Vagina (tissue), 2 donors: ENCODE measurements at places on chromosomes 3 and 15. TPM values are rescaled to one million over a fixed set of nuclear protein-coding genes. Genes with fewer than 3 reads are reported as not detected.
A peak's percentile ranks its signal among the peaks of the same experiment; 100 is the strongest.

Gene NME9
- total RNA-seq: not detected

GRCh38 chr3:44104668-44105321 lies 136.9 kb upstream of the TOPAZ1 start:
- no peak for DNase-seq
- H3K4me1 ChIP-seq: no peaks in the 10 kb centered on the region
- no peaks in the 10 kb centered on the region for H3K36me3 ChIP-seq
- no peak overlapping the region for H3K4me3 ChIP-seq
- no peaks in the 10 kb centered on the region for H3K27me3 ChIP-seq

Gene MYO5C
- total RNA-seq: 10.3 TPM

DNA sequence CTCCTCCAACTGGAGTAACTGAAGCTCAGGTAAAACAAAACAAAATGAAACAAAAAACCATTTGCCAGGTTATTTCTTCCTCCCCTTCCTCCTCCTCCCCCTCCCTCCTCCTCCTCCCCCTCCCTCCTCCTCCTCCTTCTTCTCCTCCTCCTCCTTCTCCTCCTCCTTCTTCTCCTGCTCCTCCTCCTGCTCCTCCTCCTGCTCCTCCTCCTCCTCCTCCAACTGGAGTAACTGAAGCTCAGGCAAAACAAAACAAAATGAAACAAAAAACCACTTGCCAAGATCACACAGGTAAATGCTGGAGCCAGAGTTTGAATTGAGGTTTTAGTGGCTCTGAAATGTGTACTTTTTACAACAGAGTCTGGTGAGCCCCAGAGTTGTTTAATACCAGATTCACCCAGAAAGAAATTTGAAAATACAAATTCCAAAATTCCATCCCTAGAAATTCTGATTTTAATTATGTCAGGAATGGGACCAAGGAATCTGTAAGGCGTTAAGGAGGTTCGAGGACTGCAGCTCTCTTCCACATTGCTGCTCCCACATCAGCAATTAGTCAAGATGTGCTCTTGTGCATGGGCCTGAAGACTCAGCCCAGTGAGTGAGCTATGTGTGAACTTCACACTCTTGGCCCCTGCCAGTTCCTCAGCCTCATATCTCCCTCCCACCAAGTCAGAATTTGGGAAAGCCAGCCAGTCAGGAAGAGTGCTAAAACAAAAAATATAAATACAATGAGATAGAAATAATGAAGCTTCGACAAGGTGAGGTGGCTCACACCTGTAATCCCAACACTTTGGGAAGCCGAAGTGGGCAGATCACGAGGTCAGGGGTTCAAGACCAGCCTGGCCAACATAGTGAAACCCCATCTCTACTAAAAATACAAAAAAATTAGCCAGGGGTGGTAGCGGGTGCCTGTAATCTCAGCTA lies 31.6 kb upstream of the ZNF770 start:
- H3K4me3 ChIP-seq: no peak overlapping the region
- H3K4me1 ChIP-seq: peaks cover 7% of the 10 kb centered on the region
- no peak overlapping the region for H3K27ac ChIP-seq
- no peaks in the 10 kb centered on the region for H3K27me3 ChIP-seq

Gene CCDC50
- total RNA-seq: 58.7 TPM

Gene WNT5A
- total RNA-seq: 52.3 TPM

Gene SLC22A13
- total RNA-seq: not detected

GRCh38 chr3:175593331-175593730 lies 734.2 kb downstream of the NAALADL2 start:
- H3K27ac ChIP-seq: no peak overlapping the region
- H3K36me3 ChIP-seq: no peaks in the 10 kb centered on the region
- no peak overlapping the region for H3K4me3 ChIP-seq
- no peak for DNase-seq
- no peaks in the 10 kb centered on the region for H3K27me3 ChIP-seq

- H3K36me3 ChIP-seq: no peaks in the 10 kb centered on the region
- no peaks in the 10 kb centered on the region for H3K4me1 ChIP-seq
- no peak overlapping the region for H3K4me3 ChIP-seq
- no peaks in the 10 kb centered on the region for H3K27me3 ChIP-seq
Observed at GRCh38 chr15:72944565-72944964, 107.7 kb upstream of the NEO1 start.

DNA sequence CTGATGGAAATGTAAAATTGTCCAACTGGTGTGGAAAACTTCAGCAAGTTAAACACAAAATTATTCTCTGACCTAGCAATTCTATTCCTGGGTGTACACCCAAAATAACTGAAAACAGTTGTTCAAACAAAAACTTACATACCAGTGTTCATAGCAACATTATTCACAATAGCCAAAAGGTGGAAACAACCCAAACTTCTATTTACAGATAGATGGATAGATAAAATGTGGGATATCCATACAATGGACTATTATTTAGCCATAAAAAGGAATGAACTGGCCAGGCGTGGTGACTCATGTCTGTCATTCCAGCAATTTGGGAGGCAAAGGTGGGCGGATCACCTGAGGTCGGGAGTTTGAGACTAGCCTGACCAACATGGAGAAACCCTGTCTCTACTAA lies 6.9 kb upstream of the VWA5B2 start:
- H3K27ac ChIP-seq: no peak overlapping the region
- no peak for DNase-seq
- no peaks in the 10 kb centered on the region for H3K36me3 ChIP-seq
- H3K4me1 ChIP-seq: no peaks in the 10 kb centered on the region
- no peaks in the 10 kb centered on the region for H3K27me3 ChIP-seq

GRCh38 chr3:170745211-170745718 lies 124.7 kb downstream of the RPL22L1 start:
- H3K4me3 ChIP-seq: no peak overlapping the region
- H3K36me3 ChIP-seq: no peaks in the 10 kb centered on the region
- DNase-seq: no peak
- H3K27me3 ChIP-seq: no peaks in the 10 kb centered on the region
- peaks cover 24% of the 10 kb centered on the region for H3K4me1 ChIP-seq
- no peak overlapping the region for H3K27ac ChIP-seq

GRCh38 chr15:70137967-70138366 lies 40.2 kb upstream of the TLE3 start:
- no peak overlapping the region for H3K27ac ChIP-seq
- no peak for DNase-seq
- no peaks in the 10 kb centered on the region for H3K27me3 ChIP-seq

- H3K27ac ChIP-seq: no peak overlapping the region
- H3K36me3 ChIP-seq: no peaks in the 10 kb centered on the region
- no peaks in the 10 kb centered on the region for H3K27me3 ChIP-seq
- no peak for DNase-seq
- H3K4me1 ChIP-seq: no peaks in the 10 kb centered on the region
Observed at GRCh38 chr3:148187296-148187695, 510.4 kb upstream of the AGTR1 start.

- no peak overlapping the region for H3K4me3 ChIP-seq
- no peaks in the 10 kb centered on the region for H3K36me3 ChIP-seq
- H3K27ac ChIP-seq: peak overlapping the region; percentile 63
- H3K4me1 ChIP-seq: peaks cover 25% of the 10 kb centered on the region
Observed at GRCh38 chr3:152151216-152151876, 117.4 kb upstream of the MBNL1 start.

Gene SAMD7
- total RNA-seq: not detected

- H3K27me3 ChIP-seq: no peaks in the 10 kb centered on the region
- H3K4me1 ChIP-seq: no peaks in the 10 kb centered on the region
- H3K27ac ChIP-seq: no peak overlapping the region
- DNase-seq: no peak
- no peaks in the 10 kb centered on the region for H3K36me3 ChIP-seq
- H3K4me3 ChIP-seq: no peak overlapping the region
Observed at GRCh38 chr3:139778682-139779233, 101.0 kb upstream of the NMNAT3 start.

Gene DAZL
- not detected for total RNA-seq

- H3K27ac ChIP-seq: no peak overlapping the region
- no peak for DNase-seq
- no peaks in the 10 kb centered on the region for H3K27me3 ChIP-seq
- H3K4me1 ChIP-seq: no peaks in the 10 kb centered on the region
- no peak overlapping the region for H3K4me3 ChIP-seq
Observed at GRCh38 chr15:96974761-96975160, 644.3 kb downstream of the NR2F2 start.

- H3K4me1 ChIP-seq: peaks cover 34% of the 10 kb centered on the region
- no peak for DNase-seq
- H3K36me3 ChIP-seq: peaks cover 29% of the 10 kb centered on the region
- H3K4me3 ChIP-seq: peak overlapping the region; percentile 89
- H3K27me3 ChIP-seq: no peaks in the 10 kb centered on the region
Observed at GRCh38 chr3:33095436-33095835, 1.5 kb downstream of the GLB1 start.

DNA sequence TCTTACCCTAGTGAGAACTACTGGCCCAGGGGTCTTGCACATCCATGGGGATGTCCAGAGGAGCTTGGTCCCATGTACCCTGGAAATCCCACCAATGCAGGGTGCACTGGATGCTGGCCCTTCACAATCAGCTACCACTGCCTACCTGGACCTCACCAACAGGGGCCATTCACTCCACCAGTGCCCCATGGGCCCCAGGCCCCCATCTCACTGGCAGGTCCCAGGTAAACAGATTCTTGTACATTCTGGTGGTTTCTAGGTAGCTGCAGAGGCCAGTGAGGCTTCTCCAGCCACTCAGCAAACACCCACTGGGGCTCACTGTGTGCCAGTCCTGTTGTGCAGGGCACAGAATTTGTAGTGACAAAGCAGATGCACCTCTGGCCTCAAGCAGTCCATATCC lies 24.9 kb downstream of the RAB6B start:
- H3K27me3 ChIP-seq: no peaks in the 10 kb centered on the region
- H3K27ac ChIP-seq: no peak overlapping the region
- DNase-seq: no peak
- H3K4me3 ChIP-seq: no peak overlapping the region

GRCh38 chr3:122786066-122786465 lies 7.6 kb downstream of the HSPBAP1 start:
- H3K4me1 ChIP-seq: no peaks in the 10 kb centered on the region
- no peaks in the 10 kb centered on the region for H3K27me3 ChIP-seq
- no peak overlapping the region for H3K4me3 ChIP-seq
- H3K27ac ChIP-seq: no peak overlapping the region

Gene SLCO3A1
- total RNA-seq: 65.8 TPM

DNA sequence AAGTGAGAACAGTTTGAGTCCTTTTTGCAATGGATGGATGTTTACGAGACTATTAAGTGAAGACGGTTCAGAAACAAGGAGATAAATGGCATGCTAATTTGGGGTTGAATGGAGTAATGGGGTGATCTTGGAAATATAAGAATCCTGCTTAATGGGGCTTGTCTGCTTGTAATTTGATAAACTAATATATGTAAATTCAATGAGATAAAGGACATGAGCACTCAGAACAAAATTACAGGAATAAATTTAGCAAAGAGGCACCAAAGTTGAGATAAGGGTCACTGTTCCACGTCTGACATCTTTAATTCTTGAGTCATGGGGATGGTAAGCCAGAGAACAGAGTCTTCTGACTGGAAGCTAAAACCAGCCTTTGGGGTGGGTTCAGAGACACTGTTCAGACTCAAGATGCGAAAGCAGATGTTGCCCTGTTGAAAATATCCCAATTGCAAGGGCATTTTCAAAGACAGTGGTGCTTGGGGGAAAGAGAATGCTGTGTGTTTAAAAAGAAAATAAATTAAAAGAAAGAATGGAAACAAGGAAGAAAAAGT lies 67.8 kb upstream of the CHRNB4 start:
- H3K27me3 ChIP-seq: no peaks in the 10 kb centered on the region
- no peaks in the 10 kb centered on the region for H3K4me1 ChIP-seq
- H3K36me3 ChIP-seq: no peaks in the 10 kb centered on the region
- no peak overlapping the region for H3K4me3 ChIP-seq

GRCh38 chr15:62946940-62947339 lies 95.6 kb upstream of the TPM1 start:
- no peak overlapping the region for H3K27ac ChIP-seq
- no peaks in the 10 kb centered on the region for H3K36me3 ChIP-seq
- H3K4me3 ChIP-seq: no peak overlapping the region
- no peak for DNase-seq
- no peaks in the 10 kb centered on the region for H3K27me3 ChIP-seq
- H3K4me1 ChIP-seq: no peaks in the 10 kb centered on the region

DNA sequence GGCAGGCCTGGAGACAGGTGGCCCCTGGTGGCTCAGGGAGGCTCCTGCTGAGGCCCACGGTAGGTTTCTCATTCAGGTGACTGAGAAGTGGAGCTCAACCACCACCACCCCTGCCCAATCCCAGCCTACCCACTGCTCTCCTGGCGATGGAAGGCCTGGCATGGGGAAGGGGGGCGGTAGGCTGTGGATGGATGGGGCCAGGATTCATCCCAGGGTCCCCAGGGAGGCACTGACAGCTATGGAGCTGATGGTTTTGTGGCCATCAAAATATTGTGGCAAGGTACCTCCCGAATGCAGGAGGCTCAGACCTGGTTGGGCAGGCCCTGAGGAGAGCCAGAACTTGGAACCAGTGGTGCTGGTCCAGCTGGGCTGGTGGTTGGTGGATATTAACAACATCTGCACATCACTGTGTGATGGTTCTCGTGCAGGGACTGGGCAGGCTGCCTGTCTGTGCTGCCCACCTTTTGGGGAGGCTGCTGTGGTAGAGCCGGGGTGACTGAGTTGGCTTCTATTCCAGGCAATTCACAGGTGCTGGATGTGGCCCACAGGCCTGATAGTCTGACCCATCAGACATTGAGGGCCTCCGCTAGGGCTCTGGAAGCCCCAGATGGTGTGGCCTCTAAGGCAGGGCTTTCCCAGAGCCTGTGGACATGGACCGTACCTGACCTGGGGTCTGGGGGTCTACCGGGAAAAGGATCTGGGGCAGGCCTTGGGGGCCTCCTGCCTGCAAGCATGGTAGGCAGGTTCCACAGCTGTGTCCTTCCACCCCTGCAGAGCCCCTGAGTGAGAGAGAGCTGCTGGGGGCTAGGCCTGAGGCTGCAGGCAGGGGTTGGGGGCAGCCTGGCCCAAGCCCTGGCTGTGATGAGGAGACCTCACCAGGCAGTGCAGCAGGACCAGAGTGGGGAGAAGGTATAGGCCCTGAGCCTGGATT lies 3.4 kb downstream of the ZBTB47 start:
- no peaks in the 10 kb centered on the region for H3K27me3 ChIP-seq
- peaks cover 64% of the 10 kb centered on the region for H3K4me1 ChIP-seq
- no peak overlapping the region for H3K4me3 ChIP-seq
- peak overlapping the region; percentile 96 for H3K27ac ChIP-seq
